Stimulated activated CD8-positive, alpha-beta memory T cell treated with anti-CD3 and anti-CD28 coated beads, Interleukin-7, amount 100 ng/mL, for 48 hours (primary cell): ENCODE measurements at places on chromosomes 12 and 14.

GRCh38 chr14:78782551-78782950 is 612.4 kb downstream of the NRXN3 start:
- no peak for DNase-seq

DNA sequence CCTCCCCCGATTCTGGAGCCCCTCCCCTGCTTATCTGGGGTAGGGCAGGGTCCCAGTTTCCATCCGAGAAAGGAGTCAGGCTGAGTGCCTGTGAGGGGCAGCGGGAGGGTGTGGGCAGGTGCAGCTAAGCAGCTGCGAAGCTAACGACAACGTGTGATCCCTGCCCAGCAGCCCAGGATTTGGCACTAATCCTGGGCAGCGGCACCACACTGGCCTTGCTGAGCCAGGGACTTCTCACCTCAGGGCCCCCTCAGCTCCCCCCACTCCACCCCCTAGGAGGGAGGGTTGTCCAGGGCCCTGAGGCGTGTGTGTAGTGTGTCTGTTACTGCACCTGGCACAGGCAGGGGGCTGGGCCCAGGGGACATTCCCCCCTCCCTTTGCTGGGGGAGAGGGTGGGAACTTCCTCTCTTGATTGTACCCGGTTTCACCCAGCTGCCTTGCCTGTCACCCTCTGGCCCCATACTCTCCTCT is 1.8 kb downstream of the SMIM41 start:
- DNase-seq, result no peak

DNA sequence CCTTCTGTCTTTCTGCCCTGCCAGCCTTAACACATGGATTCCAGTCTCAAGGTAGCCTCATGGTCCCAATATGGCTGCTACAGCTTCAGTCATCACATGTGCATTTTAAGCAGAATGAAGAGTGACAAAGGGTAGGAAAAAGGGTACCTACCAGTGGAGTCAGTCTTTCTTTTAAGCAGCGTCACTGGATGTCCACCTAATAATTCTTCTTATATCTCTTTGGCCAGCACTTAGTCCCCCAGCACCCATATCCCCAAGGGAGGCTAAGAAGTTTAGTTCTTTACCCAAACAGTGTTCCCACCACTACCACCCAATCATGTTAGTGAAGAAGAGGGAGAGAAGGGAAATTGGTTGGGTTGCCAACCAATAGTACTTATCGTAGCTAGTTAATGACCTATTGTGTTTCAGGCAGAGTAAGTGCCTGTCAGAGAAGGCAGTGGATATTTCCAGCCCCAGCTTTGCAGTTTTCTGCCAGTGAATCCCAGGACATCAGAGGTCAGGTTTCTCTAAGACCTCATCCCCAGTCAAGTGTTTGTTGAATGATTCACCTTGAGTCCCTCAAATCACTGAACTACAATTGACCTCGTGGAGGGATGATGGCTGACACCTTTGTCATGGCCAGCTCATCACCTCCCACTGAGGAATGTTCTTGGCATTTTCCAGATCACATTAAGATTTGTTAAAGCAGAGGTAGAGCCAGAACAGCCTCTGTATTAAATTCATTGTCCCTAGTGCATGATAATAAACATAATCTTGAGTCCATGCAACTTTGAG is 250.9 kb upstream of the CRY1 start:
- DNase-seq, result no peak

- DNase-seq, result peak; percentile 86
Observed at GRCh38 chr14:50000380-50001150, 107.7 kb downstream of the ARF6 start.
